Urothelium cell line (cell line): ENCODE measurements at places on chromosomes 6 and 20.
A peak's percentile ranks its signal among the peaks of the same experiment; 100 is the strongest.

- no peak for DNase-seq
Observed at GRCh38 chr20:1883986-1884385, 11.2 kb upstream of the SIRPA start.

DNA sequence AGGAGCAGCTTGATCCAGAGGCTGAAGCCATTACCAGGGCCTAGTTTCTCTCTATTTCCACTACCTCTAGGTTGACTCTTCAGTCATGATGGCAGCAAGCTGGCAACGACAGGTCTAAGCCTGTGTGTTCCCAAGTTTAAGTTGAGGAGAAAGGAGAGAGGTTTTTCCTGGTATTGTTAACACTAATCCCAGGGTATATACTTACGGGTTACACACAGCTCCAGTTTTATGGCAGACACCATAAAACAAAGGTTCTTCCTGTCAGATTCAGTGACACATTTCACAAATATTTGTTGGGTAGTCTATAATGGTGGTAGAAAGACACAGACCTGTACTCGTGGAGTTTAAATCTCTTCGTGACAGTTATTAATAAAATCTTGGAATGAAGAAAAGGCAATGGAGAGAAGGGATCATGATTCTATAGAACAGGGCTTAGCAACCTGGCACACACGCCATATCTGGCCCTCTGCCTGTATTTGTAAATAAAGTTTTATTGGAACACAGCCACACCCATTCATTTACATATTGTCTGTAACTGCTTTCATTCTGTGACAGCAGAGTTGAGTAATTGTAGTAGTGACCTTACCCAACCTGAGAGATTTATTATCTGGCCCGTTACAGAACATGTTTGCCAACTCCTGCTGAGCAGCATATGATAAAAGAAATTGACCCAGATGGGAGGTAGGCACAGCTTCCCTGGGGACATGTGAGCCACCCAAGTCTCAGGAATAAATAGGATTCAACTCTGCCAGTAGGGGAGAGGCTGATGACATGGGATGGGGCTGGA is 323.3 kb downstream of the CDH4 start:
- DNase-seq, result peak; percentile 18

DNA sequence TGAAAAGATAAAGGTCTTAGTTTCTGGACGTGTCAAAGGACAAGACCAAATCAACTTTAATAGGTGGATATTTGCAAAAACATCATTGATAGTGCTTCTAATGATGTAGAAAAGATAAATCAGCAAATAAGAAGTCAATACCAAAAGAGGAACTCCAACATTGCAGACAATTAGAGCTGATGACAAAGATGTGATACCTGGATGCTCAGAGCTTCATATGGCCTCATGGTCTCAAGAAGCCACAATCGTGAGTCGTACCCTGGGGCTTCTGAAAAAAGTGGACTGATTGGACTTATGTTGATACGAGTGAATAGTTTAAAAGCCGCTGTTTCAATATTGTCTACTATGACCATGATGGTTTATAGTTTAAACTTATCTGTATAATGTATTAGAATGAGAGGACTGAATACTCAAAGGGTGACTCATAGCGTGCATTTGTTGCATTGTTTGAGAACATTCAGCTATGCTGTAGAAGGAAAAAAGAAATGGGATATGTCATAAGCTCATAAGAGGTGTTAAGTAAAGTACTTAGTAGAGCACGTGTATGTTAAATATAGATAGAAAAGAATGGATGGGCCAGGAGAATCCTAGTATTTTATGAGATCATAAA is 54.6 kb upstream of the RIPOR2 start:
- no peak for DNase-seq

DNA sequence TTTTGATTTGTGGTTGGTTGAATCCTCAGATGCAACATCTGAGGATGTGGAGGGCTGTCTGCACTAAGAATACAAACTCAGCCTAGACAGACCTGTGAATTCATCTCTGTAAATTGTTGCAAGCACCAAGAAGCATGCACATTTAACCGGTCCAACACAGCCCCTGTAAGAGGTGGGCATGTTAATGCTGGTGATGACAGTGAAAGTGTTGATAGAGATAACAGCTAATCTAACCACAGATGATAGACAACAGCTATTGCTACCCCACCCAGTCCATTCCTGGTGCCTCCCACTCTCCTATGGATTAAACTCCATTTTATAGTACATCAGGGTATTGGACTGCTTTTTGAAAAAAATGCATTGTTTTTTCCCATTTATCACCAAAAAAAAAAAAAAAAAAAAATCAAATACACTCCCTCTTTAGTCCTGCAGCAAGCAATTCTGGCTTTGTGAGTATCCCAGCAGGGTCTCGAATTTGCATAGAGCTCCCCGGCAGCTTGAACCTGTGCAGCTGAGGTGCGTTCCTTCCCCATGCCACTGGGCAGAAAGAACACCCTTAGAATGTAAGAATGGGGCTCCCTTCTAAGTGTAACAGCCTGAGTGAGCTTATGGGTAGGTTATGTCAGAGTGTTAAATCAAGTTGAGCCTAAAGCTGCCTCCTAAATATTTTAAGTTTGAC is 270.9 kb upstream of the JARID2 start:
- no peak for DNase-seq

DNA sequence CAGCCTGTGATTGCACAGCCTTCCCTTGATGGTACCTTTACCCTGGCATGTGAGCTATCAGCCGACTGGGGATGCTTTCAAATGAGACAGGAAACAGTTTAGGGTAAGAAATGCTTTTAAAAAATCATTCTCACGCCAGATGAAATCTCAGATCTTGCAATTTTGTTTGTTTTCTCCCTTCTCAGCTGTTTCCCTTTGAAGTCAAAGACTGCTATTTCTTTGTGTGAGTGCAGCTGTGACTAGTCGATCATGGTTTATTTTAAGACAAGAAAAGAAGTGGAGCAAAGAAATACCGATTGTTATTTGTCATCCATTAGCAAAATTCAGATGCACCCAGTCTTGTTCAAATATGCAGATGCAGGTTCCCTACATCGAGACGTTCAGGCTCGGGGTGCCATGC is 489.7 kb downstream of the QKI start:
- no peak for DNase-seq

GRCh38 chr20:21981597-21982344 is 276.3 kb downstream of the PAX1 start:
- no peak for DNase-seq

GRCh38 chr6:108831104-108831503 is 17.1 kb upstream of the ARMC2 start:
- no peak for DNase-seq

GRCh38 chr6:106617302-106617701 is 12.0 kb downstream of the RTN4IP1 start:
- no peak for DNase-seq

- no peak for DNase-seq
Observed at GRCh38 chr20:48919882-48920526, 1.5 kb upstream of the ARFGEF2 start.

- DNase-seq, result no peak
Observed at GRCh38 chr20:64045346-64046011, 4.0 kb downstream of the SOX18 start.

DNA sequence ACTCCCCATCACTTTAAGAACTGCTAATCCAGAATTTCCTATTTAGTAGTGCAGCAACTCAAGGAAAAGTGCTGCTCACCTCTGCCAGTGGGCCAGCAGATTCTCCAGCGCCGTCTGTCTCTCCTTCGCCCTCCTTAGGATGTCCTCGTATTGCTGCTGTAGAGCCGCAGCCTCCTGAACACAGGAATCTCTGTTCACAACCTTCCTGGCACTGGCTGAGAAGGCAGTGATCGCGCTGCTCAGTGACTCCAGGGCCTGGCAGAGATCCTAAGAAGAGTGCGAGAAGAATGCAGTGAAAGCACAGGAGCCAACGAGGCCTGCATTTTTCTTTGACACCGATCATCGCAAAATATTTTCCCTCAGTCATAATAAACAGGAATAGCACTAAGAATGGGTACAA is 209.0 kb downstream of the SYNE1 start:
- DNase-seq, result no peak

DNA sequence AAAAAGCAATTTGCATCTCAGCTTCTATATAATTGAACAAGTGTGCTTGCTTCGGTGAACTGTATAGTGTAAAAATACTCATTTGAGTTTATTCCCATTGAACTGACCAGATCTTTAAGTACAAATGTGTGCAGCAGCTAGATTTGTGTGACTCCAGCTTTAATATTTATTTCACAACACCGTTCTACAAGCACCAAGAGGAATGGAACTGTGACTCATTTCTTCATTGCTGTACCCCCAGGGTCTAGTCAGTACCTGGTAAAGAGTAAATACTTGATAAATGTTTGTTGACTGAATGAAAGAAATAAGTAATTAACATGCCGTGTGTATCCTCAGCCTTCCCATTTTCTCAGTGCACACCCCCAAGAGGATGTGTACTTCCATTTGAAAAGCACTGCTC is 464.8 kb downstream of the CBLN4 start:
- DNase-seq, result no peak

GRCh38 chr6:47592131-47592840 is 106.1 kb upstream of the ADGRF4 start:
- DNase-seq, result no peak

DNA sequence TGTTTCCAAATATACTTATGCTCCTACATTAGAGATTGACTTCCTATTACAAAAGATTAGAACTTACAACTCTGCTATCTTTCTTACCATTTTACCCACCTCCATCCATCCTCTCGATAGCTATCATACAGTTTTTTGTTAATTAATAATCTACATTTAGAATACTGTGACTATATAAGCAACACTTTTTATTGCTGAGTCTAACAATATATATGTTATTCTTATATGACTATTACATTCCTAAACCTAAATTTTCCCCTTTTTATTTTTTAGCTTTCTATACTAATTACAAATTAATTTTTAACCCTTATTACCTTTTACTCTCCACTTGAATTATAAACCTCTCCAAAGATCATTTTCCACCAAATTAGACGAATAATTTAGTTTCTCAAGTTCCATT is 57.0 kb downstream of the RNF217 start:
- no peak for DNase-seq

DNA sequence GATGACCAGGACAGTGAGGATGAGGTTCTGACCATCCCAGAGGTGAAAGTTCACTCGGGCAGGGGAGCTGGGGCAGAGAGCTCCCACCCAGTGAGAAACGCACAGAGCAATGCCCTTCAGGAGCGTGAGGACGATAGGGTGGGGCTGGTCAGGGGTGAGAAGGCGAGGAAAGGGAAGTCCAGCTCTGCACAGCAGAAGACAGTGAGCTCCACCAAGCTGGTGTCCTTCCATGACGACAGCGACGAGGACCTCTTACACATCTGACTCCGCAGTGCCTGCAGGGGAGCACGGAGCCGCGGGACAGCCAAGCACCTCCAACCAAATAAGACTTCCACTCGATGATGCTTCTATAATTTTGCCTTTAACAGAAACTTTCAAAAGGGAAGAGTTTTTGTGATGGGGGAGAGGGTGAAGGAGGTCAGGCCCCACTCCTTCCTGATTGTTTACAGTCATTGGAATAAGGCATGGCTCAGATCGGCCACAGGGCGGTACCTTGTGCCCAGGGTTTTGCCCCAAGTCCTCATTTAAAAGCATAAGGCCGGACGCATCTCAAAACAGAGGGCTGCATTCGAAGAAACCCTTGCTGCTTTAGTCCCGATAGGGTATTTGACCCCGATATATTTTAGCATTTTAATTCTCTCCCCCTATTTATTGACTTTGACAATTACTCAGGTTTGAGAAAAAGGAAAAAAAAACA is 16.6 kb upstream of the SLC22A1 start:
- DNase-seq, result no peak

- DNase-seq, result peak; percentile 82
Observed at GRCh38 chr20:35269055-35269781, 8.7 kb downstream of the MMP24OS start.

DNA sequence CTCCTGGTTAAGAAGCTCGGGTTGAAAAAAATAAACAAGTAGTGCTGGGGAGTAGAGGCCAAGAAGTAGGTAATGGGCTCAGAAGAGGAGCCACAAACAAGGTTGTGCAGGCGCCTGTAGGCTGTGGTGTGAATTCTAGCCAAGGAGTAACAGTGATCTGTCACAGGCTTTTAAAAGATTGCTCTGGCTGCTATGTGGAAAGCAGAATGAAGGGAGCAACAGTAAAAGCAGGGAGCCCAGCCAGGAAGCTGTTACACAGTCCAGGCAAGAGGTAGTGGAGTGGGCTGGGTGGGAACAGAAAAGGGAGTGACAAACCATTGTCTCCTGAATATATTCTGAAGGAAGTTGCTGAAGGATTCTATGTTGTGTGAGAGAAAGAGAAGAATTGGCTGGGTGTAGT is 2.0 kb downstream of the HFE start:
- no peak for DNase-seq

GRCh38 chr6:1942834-1943233 is 302.6 kb downstream of the GMDS start:
- no peak for DNase-seq

- DNase-seq, result no peak
Observed at GRCh38 chr6:106733386-106733785, 104.0 kb downstream of the QRSL1 start.

DNA sequence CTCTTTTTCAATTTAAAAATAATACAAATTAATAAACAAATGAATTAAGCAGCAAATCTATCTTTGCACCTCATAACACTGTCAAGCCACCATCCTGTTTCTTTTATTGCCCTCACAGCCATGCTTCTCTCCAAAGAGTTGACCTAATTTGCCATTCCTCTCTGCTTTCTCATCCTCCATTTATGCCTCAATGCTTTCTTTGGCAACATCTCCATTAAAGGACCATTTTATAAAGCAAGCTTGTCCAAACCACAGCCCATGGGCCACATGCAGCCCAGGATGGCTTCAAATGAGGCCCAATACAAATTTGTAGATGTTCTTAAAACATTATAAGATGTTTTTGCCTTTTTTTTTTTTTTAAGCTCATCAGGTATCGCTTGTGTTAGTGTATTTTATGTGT is 26.4 kb upstream of the MEI4 start:
- no peak for DNase-seq

DNA sequence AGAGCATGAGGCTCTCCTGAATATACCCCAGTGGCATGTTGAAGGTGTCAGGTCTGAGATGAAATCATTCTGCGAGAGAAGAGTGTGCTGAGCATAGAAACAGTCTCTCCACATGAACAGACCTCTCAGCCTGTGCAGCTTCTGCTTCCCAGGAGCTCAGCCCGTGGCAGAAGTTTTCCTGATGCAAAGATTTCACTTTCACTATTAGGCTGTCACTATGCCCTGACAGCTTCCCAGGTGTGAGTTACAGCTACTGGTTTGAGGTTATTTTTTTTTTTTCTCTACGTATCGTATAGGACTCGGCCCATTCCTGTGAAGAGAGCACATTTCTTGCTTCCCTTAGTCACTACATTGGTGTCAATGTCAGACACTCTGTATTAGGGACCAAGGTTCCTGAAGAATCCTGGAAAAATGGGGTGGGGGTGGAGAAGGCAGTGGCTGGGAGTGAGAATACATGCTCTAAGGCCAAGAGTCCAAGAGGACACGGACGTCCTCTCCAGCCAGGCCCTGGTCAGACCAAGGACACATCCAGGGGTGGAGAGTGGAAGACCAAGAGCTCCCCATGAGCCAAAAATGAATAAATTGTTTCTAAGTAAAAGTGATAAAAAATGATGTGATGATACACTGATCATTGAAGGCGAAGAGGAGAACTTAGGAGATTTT is 121.2 kb upstream of the AKAP12 start:
- DNase-seq, result no peak
